ENCODE measurements at places on chromosomes 3 and 15.

- no peak for DNase-seq
These were observed 24.5 kb upstream of the SLCO2A1 start for GRCh38 chr3:134054231-134054630.

DNA sequence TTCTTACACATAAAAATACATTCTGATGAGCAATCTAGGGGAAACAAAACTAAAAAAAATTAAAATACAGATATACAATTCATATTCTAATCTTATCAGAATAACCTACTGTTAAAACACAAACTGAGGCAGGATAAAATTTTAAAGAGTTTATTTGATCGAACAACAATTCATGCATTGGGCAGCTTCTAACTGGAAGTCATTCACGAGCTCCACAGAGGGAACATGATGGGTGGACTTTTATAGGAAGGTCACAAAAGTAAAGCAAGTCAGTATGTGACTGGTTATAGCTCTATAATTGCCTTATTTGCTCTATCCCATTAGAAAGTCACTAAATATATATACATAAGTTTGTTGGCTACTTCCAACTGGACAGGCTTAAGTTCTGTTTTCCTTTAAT lies 1057.5 kb upstream of the CFAP20DC start:
- no peak for DNase-seq

GRCh38 chr15:73711526-73711925 lies 27.3 kb downstream of the CD276 start:
- DNase-seq = no peak

GRCh38 chr3:56724676-56725075 lies 41.6 kb upstream of the TASOR start:
- DNase-seq = no peak

DNA sequence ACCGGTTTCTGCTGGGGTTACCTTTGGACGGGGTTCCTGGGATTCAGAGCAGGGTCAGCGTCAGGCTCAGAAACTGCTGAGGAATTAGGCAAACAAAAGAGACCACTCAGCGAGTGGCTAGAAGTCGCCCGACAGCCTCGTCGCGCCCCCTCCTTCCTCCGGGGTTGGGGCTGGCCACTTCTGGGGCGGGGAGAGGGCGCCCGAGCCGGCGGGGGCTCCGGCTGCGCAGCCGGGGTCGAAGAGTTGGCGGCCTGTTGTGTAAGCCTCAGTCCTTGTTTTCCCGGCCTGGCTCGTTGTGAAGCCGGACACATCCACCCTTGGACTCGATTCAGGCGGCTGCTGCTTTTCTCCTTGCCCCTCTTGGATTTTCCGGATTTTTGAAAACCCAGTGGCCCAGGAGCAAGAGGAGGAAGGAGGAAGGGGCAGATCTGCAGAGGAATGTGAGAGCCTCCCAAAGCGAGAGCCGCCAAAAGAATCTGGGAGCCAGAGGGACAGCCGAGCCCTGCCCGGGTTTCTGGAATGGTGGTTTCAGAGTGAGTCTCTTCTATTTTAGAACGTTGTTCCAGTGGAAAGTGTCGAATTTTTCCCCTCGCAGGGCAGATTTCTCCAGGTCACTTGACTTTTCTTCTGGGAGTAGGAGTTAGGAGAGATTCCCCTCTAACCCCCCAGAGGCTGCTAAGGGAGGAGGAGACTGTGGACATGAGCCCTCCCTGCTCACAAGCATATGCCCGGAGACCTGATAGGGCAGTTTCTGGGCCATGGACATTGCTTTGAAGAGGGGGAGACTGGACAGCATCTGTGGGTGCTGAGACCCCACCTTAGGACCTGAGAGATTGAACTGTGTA lies 666 bp downstream of the SNX33 start:
- no peak for DNase-seq

GRCh38 chr3:2950159-2950558 lies 160.0 kb downstream of the IL5RA start:
- DNase-seq = no peak

GRCh38 chr15:40338921-40339620 lies 1.7 kb downstream of the CCDC9B start:
- no peak for DNase-seq

DNA sequence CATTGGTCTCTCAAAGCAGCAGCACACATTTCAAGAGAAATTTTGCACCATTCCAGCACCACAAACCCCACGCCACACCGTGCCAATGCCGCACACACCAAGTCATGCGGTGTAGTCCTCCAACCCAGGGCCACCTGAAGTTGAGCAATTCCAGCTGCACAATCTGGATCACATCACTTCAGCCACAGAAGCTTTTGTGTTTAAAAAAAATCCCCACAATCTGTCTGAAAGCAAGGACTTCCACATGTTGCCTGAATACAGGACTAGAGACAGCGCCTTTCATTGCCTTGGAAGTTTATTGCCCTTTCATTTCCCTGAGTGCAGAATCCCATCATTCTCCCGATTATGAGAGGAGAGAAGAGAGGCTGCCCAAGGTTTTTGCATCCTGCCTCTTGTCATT lies 175.6 kb upstream of the BCL6 start:
- no peak for DNase-seq

- DNase-seq = no peak
These were observed 175.1 kb upstream of the ATP11B start for GRCh38 chr3:182618085-182618732.

DNA sequence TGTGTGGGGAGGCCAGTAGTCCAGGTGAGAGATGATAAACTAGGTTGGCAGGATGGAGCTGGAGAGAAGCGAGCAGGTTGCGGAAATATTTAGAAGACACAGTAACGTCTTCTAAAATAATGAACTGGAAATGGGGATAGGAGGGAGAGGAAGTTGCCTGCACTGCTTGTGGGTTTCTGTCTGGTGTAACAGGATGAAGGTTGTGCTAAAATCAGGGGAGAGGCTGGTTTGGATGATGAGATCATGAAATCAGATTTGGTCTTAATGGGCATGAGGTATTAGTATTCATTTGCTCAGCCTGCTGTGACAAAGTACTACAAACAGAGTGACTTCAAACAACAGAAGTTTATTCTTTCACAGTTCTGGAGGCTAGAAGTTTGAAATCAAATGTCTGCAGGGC lies 32.1 kb upstream of the TNFAIP8L3 start:
- DNase-seq = no peak

All from cortex of kidney (tissue), 1 donor.